ENCODE measurements at places on chromosomes 6 and 20. TPM values are rescaled to one million over a fixed set of nuclear protein-coding genes. Genes with fewer than 3 reads are reported as not detected.

DNA sequence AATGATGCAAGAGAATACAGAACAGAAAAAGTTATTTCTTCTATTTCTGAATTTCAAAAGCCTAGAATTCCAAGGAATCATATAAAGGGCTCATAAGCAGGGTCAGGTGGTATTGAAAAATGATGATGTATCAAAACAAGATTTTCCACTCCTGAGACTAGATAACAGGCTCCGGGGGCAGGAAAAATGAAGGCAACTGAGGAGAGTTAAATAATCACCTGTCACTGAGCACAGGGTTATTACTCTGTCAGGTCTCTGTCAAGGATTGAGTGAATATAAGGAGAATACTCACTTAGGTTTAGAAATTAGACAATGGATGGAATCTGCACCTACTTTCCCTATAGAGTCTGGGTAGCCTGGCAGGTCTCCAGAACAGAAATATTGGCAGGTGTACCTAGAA is 76.1 kb upstream of the KHDRBS2 start:
- DNase-seq, result no peak

- DNase-seq, result peak; percentile 25
Observed at GRCh38 chr6:122400121-122400450, 634 bp downstream of the HSF2 start.

DNA sequence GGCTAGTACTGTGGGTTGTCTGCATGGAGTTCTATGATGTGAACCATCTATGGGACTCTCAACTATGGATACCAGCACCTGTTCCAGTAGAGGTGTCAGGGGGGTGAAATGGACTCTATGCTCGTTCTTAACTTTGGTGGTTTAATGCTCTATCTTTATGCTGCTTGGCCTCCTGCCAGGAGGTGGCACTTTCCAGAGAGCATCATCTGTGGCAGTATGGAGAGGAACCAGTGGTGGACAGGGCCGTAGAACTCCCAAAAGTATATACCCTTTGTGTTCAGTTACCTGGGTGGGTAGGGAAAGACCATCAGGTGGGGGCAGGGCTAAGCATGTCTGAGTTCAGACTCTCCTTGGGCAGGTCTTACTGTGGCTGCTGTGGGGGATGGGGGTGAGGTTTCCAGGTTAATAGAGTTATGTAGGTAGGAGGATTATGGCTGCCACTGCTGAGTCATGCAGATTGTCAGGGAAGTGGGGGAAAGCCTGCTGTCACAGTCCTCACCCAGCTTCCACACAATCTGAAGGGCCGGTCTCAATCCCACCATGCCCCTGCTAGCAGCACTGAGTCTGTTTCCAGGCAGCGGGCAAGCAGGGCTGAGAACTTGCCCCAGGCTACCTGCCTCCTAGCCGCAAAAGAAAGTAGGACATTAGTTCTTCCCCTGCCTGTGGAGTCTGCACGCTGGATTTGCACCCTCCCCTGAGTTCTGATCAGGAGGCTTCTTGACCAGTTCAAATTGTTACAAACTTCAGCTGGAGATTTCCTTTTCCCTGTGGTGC is 284.0 kb downstream of the KCNQ5 start:
- DNase-seq, result no peak

DNA sequence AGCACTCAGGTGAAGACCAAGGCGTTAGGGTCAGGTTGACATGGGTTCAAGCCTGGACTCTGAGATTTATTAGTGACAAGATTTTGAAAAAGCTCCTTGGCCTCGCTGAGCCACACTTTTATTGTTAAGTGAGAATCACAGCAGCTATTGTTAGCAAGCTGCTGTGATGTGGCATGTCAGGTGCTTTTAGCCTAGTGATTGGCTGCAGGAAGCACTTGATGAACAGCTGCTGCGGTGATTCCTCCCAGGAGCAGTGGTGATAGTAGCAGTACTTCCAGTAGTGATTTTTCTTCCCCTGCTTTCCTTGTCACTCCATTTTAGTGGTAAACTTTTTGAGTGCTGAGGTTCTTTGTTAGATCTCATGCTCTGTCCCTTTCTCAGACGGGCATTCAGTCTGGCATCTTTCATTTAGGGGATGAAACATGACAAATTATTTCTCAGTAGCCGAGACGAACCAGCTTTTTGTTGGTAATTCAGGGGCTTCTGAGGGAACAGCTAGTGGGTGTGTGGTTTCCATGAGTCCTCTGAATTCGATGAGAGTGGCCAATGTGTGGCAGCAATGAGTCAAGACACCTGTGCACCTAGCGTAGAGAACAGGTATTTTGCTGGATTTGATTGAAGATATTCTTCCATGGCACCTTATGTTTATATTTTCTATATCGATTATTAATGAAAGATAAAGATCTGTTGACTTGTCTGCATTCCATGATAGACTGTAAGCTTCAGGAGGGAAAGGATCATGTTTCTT is 696.7 kb downstream of the DHX35 start:
- DNase-seq, result no peak

DNA sequence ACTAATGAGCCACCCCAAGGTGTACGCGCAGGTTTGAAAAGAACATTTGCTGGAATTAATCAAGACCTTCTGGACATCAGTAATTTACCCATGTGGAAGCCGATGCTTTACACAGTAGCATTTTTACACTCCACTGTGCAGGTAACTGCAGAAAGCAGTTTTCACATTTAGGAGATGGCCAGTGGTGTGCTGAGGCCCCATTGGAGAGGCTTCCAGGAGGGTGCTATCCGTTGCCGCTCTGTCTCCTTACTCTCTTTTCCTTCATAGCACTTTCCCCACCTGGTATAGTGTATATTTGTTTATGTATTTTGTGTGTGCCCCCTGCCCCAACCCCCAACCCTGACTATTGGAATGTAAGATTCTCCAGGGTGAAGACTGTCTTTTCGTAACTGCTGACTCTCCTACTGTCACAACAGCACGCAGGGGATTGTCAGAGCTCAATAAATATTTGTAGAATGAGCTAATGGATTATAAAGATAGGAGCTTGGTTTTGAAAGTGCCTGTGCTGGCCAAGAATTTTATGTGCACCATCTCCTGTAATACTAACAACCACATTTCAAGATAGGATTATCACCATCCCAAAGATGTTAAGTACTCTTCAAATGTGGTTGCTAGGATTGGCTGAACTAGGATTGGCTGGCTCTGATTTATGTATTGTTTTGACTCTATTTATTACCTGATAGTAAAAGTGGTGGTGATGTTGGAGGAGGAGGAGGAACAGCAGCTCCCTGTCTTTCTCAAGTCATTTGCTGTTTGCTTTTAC is 74.0 kb upstream of the GLP1R start:
- DNase-seq, result no peak

GRCh38 chr6:136593748-136594490 is 43.7 kb upstream of the MAP7 start:
- peak; percentile 19 for DNase-seq

DNA sequence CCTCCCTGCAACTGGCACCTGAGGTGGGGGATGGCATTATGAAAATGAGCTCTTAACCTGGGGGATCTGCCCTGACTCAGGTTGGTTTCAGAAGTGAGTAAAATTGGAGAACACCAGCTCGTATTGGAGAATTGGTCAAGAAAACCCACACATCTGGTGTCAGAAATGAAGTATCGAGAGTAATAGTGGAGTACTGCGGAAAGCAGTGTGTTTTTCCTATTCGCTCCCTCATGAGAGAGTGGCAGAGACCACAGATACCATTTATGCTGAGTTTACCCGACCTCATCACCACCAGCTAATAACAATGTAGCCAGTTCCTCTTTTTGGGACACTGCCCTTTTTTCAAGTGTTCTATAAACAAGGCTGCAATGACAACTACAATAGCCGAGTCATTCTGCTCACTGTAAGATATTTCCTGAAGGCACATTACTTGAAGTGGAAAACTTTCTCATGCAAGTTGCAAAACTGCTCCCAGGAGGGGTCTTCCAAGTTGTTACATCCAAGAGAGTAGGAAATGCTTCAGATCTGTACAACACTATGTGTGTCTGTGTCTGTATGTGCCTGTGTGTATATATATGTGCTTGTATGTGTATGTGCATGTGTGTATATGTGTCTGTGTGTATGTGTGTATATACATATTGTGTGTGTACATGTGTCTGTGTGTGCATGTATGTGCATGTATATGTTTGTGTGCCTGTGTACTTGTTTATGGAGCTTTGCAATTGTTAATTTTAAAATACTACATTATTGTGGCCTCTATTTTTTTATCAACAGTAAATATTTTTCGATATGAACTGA is 106.0 kb upstream of the CST7 start:
- no peak for DNase-seq

DNA sequence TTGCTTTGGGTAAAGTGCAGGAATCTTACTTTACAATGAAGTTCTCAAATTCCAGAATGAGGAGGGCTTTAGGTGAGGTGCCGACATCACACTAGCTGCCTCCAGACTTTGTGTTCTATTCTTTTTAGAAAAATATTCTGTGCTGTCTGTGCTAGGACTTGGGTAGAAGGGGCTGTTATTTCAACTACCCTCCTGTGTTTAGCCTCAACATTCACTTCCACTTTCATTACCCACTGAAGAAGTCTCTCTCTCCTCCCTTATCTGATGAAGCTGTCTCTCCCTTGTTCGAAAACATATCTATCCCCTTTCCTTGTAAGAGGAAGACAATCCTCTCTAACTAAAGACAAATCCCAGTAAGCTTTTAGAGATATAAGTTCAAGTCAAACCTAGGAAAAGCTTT is 25.0 kb upstream of the BRPF3 start:
- DNase-seq, result no peak

- no peak for DNase-seq
Observed at GRCh38 chr20:20000211-20000968, 16.8 kb upstream of the NAA20 start.

DNA sequence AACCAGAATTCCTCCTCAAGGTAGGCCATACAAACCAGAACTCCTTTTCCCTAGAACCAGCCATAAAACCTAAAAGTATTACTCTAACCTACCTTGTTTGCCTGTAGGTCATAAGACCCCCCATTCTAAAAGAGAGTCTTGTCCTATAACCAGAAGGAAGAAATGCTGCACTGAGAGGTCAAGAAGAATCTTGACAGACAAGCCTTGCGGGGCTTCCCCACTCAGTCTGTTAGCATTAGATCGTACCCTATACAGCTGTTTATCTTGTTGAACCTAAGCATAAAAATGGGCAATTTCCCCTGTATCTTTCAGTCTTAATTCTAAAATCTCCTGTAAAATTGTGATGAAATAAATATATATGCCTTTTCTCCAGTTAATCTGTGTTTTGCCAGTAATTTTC is 52.3 kb upstream of the HFE start:
- DNase-seq, result no peak

DNA sequence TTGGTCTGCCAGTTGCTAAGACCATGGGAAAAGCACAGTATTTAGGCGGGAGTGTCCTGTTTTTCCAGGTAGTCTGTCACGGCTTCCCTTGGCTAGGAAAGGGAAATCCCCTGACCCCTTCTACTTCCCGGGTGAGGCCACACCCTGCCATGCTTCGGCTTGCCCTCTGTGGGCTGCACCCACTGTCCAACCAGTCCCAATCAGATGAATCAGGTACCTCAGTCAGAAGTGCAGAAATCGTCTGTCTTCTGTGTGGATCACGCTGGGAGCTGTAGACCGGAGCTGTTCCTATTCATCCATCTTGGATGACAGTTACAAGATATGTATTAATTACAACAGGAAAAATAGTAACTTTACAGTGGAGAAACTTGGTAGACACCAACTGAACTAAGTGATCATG is 188.2 kb downstream of the TPBG start:
- no peak for DNase-seq

GRCh38 chr20:32670773-32671455 is 2.8 kb downstream of the C20orf203 start:
- no peak for DNase-seq

- DNase-seq, result peak; percentile 60
Observed at GRCh38 chr6:142871910-142872331, 73.1 kb downstream of the HIVEP2 start.

GRCh38 chr6:105844275-105844883 is 241.8 kb upstream of the PRDM1 start:
- DNase-seq, result peak; percentile 32

GRCh38 chr6:106257195-106257594 is 68.4 kb downstream of the ATG5 start:
- no peak for DNase-seq

The SSTR4 gene
- not detected for total RNA-seq

The STMND1 gene
- not detected for total RNA-seq

The HLA-G gene
- total RNA-seq, result not detected

The SAYSD1 gene
- 9.1 TPM for total RNA-seq

Measured in lower leg skin (tissue), 4 donors.